Renal cortical epithelial cell (primary cell): ENCODE measurements at places on chromosomes 7 and 10. TPM values are rescaled to one million over a fixed set of nuclear protein-coding genes. Genes with fewer than 3 reads are reported as not detected.

GRCh38 chr7:95481271-95482165 is 4.2 kb upstream of the ASB4 start:
- no peak for DNase-seq

GRCh38 chr10:11449761-11450160 is 161.7 kb downstream of the USP6NL start:
- no peak for DNase-seq

GRCh38 chr10:116312548-116312947 is 11.7 kb upstream of the CCDC172 start:
- no peak for DNase-seq

DNA sequence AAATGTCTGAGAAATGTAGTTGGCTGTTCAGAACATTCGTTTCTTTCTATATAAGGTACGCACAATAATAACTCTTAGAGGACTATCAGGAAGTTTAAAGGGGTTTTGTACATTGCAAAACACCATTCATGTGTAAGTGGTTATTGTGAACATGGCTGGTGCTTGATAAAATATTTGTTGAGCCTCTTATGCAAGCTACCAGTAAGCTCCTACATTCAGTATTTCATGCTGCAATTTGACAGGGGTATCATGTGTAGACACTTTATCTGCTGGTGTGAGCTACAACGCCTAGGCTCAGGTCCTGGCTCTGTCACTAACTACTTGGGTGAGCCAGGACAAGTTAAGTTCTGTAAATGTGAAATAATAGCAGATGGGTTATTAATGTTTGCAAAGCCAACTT is 75.5 kb downstream of the MAP3K8 start:
- no peak for DNase-seq

DNA sequence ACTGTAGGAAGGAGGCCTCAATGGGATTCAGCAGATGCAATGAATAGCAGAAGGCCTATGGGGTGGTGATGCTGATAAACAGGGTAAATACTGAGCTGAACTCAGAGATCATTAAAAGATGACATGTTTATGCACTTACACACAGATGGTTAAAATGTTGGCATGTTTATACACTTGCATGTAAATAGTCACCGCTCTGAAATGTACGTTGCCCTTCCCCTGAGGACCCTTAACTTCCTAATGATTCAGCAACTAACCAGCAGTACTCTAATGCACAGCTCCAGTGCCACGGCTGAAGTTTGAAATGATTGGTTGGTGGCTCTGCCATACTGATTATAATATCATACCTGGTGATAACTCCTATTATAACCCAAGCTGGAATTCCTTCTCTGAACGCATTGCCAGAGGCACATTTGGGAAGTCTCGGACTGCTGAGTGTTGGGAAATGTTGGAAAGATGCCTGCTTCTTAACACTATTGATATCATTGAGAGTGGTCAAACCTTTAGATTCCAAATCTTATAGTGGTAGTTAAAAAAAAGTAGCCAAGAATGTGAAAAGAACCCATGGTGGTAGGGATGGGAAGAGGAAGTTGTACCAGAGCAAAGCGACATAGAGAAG is 3.7 kb upstream of the CAV1 start:
- no peak for DNase-seq

GRCh38 chr10:61028861-61029361 is 84.9 kb upstream of the RHOBTB1 start:
- no peak for DNase-seq

APBB1IP gene
- total RNA-seq: 4.2 and 23.8 TPM in 2 replicates

PLCE1 gene
- total RNA-seq: 1.4 and 4.4 TPM in 2 replicates
